Jurkat, Clone E6-1 (cell line): ENCODE measurements at places on chromosomes 5 and 9.
A peak's percentile ranks its signal among the peaks of the same experiment; 100 is the strongest.

- no peak for DNase-seq
Observed at GRCh38 chr5:92567831-92568450, 1013.1 kb downstream of the NR2F1-AS1 start.

GRCh38 chr9:27548055-27548741, 18.6 kb upstream of the MOB3B start:
- no peak for DNase-seq

DNA sequence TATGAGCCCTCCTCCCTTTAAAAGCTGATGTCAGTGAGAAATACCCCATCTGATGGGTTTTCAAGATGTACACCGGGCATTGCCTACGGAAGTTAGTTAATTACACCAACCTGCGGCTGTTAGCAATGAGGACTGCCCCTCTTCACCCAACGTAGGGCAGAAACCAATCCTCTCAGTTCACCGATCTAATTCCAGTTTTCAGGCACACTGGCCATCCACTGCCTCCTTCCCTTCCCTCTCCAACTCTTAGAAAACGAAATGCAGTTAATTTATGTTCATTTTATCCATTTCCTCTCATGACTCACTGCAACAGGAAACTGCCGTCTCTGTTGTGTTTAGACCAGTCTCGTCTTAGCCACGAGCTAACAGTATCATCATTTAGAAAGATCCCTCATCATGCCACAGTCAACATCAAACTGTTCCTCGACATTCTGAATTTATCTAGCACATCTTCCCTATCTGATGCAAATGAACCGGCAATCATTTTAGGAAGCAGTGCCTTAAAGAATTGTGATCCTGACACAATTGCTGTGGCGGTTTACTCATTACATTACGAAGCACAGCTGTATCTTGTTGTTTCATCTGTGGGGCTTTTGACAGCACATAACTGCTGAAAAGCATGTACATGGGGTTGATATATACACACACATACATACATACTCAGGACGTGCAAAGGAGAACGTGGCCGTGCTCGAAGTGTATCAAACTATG, 168.6 kb downstream of the EFNA5 start:
- DNase-seq, result no peak

- DNase-seq, result no peak
Observed at GRCh38 chr9:138097501-138097991, 220.0 kb downstream of the CACNA1B start.

GRCh38 chr5:7094626-7095025, 301.3 kb upstream of the ADCY2 start:
- peak; percentile 24 for DNase-seq

GRCh38 chr5:177600508-177601018, 631 bp downstream of the B4GALT7 start:
- DNase-seq, result no peak
